ENCODE measurements at places on chromosomes 11 and 22.
A peak's percentile ranks its signal among the peaks of the same experiment; 100 is the strongest.

DNA sequence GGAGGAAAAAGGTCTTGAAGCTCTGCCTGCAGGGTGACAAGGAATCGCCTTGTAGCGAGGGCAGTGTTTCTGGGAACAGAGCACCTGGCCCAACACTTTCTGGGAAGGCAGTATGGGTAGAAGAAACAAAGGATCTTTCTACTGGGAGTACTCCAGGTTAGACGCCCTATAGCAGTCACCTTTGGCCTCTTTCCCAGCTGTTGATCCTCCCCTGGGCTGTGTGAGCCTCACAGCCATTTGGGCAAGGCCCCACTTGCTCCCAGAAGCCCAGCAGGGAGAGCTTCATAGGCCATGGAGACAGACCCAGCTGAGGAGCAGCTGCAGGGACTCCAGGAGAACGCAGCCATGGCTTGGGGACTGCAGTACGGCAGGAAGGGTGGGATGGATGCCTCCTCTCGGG, 1.2 kb downstream of the SLCO2B1 start:
- DNase-seq = no peak

- DNase-seq = peak; percentile 63
These were observed 17.2 kb downstream of the POLR3H start for GRCh38 chr22:41526830-41527799.

DNA sequence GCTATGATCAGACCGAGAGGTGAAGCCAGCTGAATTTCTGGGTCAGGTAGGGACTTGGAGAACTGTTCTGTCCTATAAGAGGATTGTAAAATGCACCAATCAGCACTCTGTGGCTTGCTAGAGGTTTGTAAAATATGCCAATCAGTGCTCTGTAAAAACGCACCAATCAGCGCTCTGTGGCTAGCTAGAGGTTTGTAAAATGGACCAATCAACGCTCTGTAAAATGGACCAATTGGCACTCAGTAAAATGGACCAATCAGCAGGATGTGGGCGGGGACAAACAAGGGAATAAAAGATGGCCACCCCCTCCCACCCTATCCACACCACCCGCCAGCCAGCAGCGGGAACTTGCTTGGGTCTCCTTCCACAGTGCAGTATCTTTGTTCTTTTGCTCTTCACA, 6.4 kb upstream of the SEC14L4 start:
- DNase-seq = no peak

- DNase-seq = no peak
These were observed 455.3 kb downstream of the SOX6 start for GRCh38 chr11:15901054-15901453.

DNA sequence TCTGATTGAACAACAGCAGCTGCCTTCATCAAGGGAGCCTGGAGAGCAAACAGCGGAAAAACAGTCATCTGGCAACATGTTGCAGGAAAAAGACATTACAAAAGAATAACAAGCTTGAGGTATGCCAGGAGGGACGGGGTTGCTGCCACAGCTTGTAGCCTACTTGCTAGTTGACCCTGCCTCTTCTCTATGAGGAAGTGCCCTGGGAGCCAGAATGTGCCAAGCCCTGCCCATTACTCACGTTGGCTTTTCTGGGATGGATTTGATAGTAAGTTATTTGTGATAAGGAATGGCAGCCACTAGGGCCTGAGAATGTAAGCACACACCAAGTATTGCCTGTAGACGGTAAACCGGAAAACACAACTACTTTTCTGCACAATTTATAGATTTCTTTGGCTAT, 113.5 kb upstream of the KIRREL3 start:
- DNase-seq = no peak

DNA sequence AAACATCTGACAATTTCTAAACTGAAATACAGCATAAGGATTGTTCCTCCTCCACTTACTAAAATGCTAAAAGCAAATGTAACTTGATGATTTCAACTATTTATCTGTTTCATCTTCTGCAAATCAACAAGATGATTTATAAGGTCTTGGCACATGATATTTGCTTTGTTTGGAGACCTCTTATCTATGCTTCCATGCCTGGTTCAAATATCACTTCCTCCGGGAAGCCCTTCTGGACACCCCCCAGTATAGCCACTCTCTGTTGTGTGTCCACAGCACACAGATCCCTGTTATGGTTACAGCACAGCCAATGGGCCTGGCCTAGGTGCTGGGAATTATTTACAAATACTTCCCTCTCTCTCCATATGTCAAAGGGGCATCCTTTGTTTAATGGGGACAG, 114.8 kb downstream of the C11orf58 start:
- DNase-seq = no peak

DNA sequence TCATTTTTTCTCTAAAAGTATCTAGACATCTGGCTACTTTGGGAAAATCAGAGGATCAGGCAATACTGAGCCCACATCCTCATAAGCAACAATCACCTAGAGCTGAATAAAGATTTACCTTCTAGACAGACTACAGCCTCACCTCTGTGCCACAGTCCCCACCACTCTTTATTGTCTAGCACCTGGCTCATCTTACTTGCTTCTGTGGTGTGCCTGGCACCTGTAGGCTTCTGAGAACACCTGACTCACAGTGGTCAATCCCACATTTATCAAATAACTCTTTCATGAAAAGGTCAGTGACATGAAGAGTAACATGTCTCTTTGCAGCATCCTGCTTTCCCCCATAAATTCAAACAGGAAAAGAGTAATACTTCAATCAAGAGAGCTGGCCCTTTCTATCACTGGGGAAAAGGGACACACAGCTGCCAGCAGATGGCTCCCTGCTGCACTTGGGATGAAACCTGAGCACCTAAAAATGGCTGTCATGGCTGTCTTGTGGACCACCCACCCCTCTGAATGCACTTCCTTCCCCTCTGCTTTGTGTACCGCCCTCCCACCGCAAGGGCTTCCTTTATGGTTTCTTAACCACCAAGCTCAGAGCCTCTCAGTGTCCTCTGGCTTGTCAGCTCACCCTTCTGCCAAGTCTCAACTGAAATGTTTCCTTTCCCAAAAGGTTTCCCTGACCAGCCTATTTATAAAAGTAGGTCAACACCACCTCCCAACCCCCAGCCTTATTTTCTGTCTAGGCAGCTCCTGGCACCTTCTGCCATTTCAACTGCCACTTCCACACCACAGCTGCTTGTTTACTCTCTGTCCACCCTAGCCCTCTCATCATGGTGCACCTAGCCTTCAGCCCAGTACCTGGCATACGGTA, 9.3 kb downstream of the TFIP11 start:
- peak; percentile 31 for DNase-seq

- no peak for DNase-seq
These were observed 915 bp downstream of the FEZ1 start for GRCh38 chr11:125494974-125495725.

GRCh38 chr11:127058524-127058923, 58.0 kb upstream of the KIRREL3 start:
- DNase-seq = no peak

DNA sequence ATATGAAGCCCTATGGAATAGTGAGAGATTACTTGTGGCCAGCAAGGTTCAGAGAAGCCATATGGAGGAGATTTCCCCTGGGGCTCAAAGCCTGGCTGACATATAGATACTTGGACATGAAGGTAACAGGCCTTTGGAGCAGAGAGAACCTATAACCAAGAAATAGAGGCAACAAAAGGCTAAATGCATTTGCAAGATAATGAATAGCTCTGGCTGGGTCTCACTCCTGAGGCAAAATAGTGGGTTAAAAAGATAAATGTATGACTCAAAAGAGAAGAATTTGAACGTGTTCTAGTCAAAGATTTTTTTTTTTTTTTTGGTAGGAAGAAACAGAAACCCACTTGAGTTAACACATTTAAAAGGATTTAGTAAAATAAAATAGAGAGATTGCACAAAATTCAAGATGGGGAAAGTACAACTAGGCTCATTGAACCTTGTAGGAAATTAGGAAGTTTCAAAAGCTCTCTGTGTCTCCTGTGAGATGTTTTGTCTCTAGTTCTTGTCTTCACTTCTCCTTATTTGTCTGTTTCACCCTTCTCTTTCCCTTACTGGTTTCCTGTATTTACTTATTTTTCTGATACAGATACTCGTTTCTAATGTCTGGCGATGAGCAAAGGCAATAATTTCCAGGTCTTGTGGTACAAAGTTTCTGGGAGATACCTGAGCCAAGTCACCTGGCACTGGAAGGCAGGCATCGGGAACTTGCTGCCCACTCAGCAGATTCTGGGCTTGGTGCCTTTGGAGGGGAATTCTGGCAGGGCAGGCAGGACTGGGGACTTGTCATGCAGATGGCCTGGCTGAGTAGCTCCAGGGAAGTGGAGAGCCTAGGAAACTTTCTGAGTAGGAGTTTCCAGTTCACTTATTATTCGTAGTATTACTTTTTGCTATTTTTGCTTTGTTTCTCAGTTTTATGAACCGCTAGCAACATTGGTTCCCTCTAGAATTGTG, 49.2 kb upstream of the SESN3 start:
- DNase-seq = no peak

- DNase-seq = no peak
These were observed 32.9 kb downstream of the MUC2 start for GRCh38 chr11:1107316-1108245.

DNA sequence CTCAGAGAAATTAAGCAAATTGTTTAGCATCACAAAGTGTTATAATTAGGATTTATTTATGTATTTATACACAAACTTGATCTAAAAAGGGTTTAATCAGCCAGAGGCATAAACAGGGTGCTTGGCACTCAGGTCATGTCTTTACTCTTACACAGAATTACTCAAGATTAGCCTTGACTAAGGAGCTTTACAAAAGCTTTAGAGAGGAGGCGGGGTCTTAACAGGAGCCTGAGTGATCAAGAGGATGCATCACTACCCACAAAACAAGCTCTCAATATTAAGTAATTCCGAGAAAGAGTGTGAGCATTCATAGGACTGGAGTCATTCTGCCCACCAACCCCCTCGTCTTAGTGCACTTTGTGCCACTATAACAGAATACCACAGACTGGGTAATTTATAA, 103.0 kb downstream of the SPATA19 start:
- no peak for DNase-seq

DNA sequence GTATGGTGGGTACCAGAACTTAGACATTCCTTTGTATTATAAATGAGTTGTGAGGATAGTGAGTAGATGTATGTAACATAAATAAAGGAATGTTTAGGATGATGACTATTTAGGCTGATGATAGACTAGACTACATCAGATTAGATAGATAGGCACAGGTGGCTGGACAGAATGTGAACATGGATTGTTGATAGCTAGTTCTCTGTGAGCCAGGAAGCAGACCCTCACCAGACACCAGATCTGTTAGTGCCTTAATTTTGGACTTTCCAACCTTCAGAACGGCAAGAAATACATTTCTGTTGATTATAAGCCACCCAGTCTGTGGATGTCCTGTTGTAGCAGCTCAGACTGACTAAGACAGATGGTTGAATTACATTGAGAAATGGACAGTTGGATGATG, 99.4 kb downstream of the SWAP70 start:
- no peak for DNase-seq

DNA sequence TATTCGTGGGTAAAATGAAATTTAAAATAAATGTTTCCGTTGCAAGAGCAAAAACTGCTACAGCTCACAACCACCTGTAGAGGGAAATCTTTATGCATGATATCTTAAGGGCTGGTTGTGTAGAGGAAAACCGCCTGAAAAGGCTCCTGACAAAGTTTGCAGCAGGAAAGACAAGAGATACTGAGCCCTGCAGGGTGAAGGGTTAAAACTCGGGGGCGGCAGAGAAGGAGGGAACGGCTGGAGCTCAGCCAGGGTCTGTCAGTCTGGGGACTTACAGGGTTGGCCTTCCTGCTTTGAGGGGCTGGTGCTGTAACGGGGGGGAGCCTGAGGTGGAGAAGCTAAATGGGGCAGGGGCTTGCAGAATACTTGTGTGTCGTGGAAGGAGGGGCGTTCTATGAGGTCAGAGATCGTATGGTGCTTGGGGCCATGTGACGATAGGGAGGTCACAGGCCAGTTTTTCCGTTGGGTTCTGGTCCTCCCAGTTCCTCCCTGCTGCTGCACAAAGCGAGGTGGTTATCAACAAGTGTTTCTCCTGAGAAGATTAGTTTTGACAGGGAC, 122.9 kb upstream of the HSD17B12 start:
- no peak for DNase-seq

DNA sequence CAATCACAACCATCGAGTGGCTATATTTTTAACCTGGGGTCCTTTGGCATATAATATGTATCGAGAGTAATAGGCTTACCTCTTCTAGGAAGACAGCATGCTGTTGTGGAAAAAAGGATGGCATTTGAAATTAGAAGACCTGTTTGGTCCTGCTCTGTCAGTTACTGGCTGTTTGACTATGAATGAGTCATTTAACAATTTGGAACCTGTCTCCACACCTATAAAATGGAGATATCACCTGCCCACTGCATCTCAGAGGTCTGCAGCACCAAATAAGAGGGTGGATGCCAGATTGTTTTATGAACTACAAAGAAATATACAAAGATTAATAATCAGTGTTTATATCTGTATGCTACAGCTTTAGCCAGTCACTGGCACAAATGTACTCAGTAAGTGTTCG, 60.8 kb downstream of the SLC25A17 start:
- DNase-seq = no peak

DNA sequence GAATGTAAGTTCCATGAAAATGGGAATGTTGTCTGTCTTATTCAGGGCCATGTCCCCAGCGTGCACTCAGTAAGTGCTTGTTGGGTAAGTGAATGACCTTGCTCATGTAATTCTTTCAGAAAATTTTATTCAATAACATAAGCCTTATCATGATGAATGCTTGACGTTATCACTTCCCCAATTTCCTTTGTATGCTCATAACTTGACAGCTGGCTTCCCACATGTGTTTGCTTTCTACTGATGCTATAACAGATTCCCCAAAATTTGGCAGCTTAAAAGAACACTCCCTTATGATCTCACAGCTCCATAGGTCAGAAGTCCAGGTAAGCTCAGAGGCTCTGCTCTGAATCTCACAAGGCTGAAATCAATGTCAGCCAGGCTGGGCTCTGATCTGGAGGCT, 155.8 kb upstream of the POU2AF2 start:
- DNase-seq = no peak

DNA sequence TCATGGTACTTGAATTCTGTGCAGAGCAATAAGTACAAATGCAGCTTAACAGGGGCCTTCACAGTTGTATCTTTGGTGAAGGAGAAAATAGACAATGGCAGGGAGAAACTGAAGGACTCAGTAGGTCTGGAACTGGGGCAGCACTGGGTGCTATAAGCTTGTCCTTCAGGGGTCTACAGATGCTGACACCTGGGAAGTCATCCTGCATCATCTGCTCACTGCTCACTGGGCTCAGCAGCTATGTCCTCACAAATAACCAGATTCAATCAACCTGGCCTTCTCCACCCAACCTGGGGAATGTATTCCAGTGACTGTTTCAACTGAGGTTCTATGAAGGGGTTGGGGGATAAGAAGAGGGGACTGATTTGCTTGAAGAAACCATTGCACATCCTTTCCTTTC, 117.0 kb downstream of the ZNF280B start:
- DNase-seq = no peak

DNA sequence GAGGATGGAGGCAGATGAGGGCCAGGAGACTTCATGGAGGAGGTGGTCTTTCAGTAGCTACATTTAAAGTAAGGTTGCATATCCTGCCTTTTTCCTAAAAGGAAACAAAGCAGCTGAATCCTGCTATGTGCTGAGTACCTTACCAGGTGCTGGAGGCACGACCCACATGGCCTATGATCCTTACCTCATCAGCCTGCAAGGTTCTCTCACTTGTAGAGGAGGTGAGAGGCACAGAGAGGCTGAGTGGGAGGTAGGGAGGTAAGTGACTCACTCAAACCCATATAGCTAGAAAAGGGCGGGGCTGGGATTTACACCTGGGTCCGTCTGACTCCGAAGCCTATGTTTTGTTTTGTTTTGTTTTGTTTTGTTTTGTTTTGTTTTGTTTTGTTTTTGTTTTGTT, 75.8 kb downstream of the BUD13 start:
- no peak for DNase-seq
